BJ (cell line): ENCODE measurements at places on chromosomes 13 and 19.

- no peak for DNase-seq
Observed at GRCh38 chr19:3981736-3982681, 3.3 kb downstream of the EEF2 start.

- no peak for DNase-seq
Observed at GRCh38 chr19:51079481-51080110, 3.1 kb downstream of the KLK14 start.

- DNase-seq, result no peak
Observed at GRCh38 chr13:20119960-20120359, 40.9 kb downstream of the GJA3 start.

- DNase-seq, result no peak
Observed at GRCh38 chr19:491146-491741, 5.0 kb upstream of the MADCAM1 start.

GRCh38 chr19:29492769-29493168 lies 33.0 kb upstream of the VSTM2B start:
- DNase-seq, result no peak

- DNase-seq, result no peak
Observed at GRCh38 chr19:10521461-10522171, 4.4 kb upstream of the S1PR5 start.

DNA sequence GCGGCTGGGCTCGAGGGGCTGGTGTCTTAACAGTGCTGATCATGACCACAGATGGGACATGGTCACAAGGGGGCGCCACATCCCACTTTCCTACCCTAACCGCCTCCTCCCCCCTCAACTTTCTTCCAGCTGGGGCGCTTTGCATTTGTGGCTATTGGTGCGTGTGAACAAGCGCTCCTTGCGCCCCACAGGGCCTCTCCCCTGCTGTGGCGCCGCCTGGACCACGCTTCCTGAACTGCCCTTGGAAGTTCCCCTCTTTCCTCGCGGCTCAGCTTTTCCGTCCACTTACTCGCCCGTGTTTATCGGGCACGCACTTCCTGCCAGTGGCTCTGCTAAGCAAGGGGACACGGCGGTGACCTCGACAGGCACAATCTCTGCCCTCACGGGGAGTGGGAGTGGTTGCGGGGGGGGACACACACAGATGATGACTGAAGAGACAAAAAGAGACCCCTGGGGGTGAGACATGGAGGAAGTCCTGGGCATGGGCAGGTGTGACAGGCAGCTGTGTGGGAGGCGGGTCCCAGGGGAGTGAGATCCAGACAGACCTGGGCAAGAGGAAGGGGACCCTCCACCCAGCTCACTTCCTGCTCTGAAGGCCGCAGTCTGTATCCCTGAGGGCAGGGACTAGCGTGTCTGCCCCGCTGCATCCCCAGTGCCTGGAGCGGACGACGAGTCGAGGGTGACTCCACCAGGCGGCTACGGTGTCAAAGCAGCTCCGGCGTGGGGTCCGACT lies 40.3 kb downstream of the ZNF787 start:
- DNase-seq, result no peak

DNA sequence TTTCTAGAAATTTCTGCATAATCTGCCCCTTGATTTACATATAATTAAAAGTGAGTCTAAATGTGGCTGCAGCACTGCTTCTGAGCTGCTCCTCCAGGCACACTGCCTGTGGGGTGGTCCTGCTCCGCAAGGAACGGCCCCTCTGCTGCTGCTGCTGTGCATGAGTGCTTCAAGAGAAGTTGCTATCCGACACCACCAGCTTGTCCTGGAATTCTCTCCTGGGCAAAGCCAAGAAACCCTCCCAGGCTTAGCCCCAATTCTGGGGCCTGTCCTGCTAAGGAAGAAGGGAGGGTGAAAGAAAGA lies 7.5 kb upstream of the PDCD5 start:
- no peak for DNase-seq

- no peak for DNase-seq
Observed at GRCh38 chr19:38538793-38539528, 78.8 kb downstream of the MAP4K1 start.

GRCh38 chr13:48682436-48682835 lies 28.7 kb downstream of the CYSLTR2 start:
- no peak for DNase-seq
